ENCODE measurements at places on chromosomes 7 and 10.

DNA sequence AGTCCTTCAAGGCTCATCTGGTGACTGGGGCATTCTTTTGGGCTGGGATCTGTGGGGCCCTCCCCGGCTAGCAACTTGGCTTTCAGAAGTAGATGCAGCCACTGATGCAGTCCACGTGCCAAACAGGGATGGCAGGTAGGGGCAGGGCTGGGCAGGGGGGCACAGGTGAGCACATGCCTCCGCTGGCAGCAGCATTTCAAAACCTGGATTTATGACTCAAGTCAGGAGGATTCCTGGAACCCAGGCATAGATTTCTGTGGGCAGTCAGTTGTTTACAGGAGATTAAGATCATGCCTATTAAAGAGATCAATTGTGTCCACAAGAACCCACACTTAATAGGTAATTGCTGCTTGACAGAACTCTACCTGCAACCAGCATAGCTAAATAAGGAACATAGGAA, 839 bp upstream of the HABP2 start:
- DNase-seq = no peak

DNA sequence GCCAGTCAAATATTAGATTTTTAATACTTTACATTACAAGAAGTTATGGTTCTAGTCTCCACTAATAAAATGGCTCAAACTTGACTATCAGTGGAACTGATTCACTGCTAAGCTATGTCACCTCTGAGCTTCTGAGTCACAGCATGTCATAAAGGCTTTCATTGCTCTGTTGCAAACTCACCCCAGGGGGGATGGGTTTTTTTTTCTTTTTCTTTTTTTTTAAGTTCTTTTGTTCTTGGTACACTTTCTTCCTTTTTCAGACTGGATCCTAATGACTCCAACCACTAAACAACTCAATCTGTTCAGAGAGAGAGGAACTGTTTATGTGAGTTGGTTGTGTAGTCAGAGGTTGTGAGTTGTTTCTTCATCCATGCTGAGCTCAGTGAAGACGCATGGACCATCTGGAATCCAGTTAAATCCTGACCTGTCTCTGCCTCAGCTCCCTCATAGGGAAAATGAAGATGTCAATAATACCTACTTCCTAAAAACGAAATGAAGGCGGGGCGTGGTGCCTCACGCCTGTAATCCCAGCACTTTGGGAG, 11.0 kb downstream of the MYOF start:
- DNase-seq = no peak

DNA sequence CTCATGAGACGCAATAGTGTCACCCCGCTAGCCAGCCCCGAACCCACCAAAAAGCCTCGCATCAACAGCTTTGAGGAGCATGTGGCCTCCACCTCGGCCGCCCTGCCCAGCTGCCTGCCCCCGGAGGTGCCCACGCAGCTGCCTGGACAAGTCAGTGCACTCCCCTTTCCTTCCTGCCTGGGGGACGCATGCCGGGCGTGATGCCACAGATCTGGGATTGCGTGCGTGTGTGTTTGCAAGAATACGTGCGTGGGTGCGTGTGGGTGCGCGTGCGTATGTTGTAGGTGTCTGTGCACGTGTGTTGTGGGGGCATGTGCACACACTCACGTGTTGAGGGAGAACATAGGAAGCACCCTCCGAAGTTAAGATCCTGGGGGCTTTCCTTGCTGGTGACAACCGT, 23.5 kb downstream of the PFKFB3 start:
- DNase-seq = no peak

GRCh38 chr7:152925412-152926147, 166.0 kb downstream of the ACTR3B start:
- no peak for DNase-seq

DNA sequence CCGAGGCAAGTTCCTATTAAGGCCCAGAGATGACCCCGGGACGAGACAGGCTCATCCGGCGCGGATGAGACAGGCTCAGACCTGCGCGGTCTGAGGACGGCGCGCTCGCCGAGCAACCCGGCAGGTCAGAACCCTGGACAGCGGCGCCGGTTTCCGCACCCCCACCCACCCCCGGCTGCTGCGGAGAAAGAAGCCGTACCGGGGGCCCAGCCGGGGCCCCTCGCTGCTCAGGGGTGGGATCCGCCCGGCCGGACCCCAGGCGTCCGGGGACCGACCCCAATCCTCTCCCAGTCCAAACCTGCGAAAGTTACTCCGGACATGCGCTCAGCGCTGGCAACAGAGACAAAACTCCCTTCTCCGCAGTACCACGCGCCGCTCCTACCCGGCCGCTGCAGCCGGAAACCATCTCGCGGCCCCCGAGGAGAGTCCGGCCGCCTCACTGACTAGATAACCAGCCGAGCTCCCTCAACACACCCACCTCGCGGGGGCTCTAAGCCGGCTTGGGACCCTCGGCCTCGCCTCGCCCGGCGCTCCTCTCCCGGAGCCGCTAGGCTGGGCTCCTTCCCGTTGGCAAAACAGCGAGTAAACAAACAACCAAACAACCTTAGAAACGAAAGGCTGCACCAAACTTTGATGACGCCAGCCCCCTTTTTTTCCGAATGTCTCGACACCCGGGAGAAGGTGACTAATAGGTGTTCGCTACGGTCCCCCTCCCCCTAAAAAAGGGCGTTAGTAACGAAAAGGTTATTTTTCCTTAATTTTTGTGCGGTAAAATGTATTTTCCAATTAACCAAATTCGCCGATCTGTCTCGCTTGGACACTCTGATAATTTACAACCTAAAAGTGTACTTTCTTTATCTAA, 2.3 kb upstream of the DRGX start:
- no peak for DNase-seq

Measured in NCI-H1694 (cell line).